ENCODE measurements at places on chromosomes 5 and 9.

GRCh38 chr5:61228229-61228628, 66.0 kb upstream of the SMIM15 start:
- no peak for DNase-seq

DNA sequence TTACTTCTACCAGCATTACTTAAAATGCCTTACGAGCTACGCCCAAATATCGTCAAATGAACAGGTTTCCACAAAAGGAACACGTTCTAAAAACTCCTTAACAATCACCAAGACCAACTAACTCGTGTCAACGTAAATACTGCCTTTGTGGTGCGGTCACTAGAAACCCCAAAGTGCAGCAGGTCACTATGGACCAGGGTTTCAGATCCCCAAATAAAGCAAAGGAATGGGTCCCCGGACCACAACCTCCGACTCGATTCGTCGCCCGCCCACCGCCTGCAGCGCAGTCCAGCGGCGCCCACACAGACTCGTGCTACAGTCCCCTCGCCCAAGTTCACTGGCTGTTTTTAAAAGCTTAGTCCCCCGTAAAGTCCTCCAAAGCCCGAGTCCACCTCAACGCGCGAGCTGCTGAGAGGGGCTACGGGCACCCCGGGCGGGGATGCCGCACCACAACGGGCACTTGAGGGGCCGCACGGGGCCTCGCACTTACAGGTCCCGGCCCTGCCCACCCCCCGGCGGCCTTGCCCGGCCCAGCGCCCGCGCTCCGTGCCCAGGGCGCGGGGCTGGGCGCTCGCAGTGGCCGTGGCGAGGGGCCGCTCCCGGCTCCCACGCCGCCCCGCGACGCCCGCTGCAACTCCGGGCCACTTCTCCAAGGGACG, 1.1 kb downstream of the NFIB start:
- no peak for DNase-seq

GRCh38 chr9:79011461-79011860, 560.3 kb upstream of the TLE4 start:
- DNase-seq = no peak

- DNase-seq = no peak
These were observed 383.9 kb downstream of the SH3GL2 start for GRCh38 chr9:17962747-17963146.
